Activated naive CD4-positive, alpha-beta T cell treated with anti-CD3 and anti-CD28 coated beads, Interleukin-2, amount 50 U/mL, for 72 hours (primary cell): ENCODE measurements at places on chromosomes 7 and 10.

DNA sequence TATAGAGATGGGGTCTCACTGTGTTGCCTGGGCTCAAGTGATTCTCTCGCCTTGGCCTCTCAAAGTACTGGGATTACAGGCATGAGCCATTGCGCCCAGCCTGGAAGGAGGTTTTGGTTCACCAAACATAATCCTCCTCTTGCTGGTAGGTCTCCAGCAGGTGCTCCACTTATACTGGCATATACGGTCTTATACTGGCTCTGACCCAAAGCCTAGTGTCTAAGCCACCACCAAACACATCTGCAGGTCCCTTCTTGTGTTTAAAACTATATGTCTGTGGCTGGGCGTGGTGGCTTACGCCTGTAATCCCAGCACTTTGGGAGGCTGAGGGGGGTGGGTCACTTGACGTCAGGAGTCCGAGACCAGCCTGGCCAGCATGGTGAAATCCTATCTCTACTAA is 5.4 kb downstream of the MBLAC1 start:
- no peak for DNase-seq

DNA sequence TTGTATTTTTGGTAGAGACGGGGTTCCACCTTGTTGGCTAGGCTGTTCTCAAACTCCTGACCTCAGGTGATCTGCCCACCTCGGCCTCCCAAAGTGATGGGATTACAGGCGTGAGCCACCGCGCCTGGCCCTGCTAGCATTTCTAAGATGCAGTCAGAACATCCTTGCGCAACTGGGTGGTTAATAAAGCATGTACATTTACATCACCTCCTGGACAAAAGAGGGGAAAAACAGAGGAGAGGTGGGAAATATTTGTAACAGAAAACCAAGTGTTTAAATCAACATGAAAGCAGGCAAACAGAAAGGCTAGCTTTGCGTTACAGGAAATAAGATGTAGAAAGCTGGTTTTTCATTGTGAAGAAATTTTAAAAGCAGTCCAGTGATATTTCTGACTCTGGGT is 220.9 kb upstream of the KMT2E start:
- no peak for DNase-seq

DNA sequence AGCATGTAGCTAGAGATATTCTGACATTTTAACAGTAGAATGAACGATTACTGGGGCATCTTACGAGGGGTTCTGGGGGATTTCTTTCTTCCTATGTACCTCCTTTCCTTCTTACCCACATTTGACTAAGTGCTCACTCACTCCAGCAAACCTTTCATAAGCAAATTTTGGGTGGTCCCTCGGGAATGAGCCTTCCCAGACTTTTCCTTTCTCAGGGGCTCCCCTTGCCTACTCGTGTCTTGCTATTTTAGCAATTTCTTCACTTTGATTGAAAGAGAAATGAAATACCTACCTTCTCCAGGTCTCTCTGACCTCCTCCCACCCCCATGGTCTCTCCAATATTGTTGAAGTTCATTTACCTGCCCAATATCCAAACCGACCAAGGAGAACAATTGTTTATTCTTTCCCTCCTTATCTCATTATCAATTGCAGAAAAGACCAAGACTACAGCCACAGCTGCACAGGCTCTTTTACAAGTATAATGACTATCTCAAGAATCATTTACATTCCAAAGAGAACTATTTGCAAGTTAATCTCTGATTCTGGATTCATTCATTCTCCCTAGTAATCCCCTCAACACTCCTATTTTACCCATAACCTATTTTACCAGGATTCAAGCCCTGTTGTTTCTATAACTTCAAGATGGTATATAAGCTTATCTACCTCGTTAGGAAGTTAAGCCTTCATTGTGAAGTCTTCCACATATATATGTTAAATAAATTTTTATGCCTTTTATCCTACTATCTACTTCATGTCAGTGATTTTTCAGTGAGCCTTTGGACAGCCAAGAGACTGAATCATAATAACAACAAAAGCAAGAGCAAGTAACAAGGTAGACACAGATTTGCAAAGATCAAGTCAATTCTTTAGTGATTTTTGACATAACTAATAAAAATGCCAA is 480.6 kb downstream of the IPMK start:
- DNase-seq = no peak

- no peak for DNase-seq
Measured at GRCh38 chr7:117929237-117929636, 56.0 kb upstream of the CTTNBP2 start.

DNA sequence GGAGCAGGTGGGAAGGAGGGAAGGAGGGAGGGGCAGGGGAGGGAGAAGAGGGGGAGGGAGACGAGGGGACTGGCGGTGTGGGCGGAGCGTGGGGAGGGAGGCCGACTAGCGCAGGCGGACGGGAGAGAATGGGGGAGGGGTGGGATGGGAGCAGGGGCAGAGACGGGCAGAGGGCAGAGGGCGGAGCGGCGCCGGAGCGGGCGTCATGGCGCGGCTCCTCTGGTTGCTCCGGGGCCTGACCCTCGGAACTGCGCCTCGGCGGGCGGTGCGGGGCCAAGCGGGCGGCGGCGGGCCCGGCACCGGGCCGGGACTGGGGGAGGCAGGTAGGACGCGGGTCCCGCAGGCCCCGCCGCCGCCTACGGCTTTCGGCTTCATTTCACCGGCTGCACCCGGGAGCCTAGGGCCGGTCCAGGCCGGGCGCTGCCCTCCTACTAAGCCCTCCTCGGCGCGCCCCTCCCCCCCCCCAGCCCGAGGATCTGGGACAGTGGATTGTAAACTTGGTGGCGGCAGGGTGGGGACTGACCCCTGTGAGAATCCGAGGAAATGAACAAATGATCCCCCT is at the start of gene MSRB2:
MSRB2 (plus strand) TSS at position 176 of the 562 bp plus-strand sequence; CDS start at position 206, 30 bp downstream.
- DNase-seq = peak; percentile 71

GRCh38 chr7:78326189-78326588 is 527.6 kb downstream of the PHTF2 start:
- no peak for DNase-seq

DNA sequence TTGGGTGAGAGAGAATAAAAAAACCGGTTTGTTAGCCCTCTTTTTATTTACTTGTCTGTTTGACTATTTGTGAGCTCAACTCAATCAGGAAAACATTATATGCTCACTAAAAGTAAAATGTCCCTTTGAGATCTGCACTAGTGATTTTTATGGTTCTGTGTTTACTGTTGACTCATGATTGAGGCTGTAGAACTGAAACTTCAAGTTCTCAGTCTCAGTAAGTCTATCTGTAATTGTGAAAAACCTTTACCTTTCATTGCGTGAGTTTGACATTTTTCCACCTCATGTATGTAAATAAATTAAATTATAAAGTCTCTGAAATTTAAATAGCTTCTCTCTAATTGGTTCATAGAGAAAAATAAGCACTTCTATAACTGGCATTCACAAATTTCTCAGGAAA is 17.0 kb upstream of the CASD1 start:
- DNase-seq = no peak

DNA sequence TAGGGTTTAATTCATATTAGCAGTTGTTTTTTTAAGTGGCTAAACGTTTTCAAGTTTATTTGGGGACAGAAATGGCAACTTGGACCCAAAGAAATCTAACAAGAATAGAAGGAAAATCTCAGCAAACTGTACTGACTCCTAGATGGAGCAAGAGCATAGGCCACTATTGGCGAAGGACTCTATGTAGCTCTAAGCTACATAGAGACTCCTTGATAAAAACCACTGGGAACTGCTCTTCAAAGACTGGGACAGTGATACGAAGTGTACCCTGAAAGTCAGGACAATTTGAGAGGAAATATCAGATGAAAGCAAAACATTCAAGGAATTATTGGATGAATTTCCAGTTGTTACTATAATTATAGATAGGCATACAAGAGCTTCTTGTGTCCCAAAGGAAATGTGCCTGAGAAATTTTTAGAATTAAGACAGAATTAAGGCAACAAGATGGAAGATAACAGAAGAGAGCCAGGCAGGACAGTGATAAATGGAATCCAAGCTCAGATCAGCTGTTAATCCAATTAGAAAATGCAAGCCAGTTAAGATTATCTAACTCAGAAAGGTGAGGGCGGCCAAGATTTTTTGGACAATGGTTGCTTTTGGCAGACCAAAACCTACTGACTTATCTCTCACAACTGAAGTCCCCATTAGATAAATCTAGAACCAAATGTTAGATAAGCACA is 103.7 kb upstream of the IFRD1 start:
- no peak for DNase-seq

DNA sequence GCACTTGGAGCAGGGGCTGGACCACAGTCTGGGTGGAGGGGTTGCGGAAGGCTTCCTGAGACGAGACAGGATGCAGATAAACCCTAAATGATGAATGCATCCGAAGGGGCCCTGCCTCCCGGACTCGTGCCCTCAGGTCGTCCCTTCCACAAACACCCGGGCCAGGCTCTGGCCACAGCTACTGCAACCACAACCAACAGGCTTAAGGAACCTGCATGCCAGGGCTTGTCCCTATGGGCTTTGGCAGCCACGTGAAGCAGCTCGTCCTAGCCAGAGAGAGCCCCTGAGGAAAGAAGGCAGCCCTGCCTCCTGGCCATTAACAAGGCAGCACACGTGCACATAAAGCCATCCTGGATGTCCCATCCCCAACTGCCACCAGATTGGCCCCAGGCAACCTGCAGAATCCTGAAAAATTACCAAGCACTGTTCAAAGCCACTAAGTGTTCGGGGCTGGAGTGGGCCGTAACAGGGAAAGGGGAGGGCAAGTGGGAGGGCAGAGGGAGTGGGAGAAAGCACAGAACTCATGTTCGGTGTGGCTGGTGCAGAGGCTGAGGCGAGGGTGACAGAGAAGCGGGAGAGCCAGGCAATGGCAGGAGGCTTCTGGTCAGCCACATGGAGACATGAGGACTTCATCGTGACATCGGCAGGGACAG is 62.7 kb downstream of the MAD1L1 start:
- DNase-seq = no peak

- DNase-seq = no peak
Measured at GRCh38 chr7:12706900-12707536, 19.6 kb downstream of the ARL4A start.

GRCh38 chr10:124798364-124798763 is 3.3 kb upstream of the ABRAXAS2 start:
- no peak for DNase-seq

GRCh38 chr7:110470420-110470819 is 620.5 kb upstream of the LRRN3 start:
- DNase-seq = no peak

- DNase-seq = no peak
Measured at GRCh38 chr7:46486256-46487206, 565.5 kb upstream of the IGFBP3 start.

DNA sequence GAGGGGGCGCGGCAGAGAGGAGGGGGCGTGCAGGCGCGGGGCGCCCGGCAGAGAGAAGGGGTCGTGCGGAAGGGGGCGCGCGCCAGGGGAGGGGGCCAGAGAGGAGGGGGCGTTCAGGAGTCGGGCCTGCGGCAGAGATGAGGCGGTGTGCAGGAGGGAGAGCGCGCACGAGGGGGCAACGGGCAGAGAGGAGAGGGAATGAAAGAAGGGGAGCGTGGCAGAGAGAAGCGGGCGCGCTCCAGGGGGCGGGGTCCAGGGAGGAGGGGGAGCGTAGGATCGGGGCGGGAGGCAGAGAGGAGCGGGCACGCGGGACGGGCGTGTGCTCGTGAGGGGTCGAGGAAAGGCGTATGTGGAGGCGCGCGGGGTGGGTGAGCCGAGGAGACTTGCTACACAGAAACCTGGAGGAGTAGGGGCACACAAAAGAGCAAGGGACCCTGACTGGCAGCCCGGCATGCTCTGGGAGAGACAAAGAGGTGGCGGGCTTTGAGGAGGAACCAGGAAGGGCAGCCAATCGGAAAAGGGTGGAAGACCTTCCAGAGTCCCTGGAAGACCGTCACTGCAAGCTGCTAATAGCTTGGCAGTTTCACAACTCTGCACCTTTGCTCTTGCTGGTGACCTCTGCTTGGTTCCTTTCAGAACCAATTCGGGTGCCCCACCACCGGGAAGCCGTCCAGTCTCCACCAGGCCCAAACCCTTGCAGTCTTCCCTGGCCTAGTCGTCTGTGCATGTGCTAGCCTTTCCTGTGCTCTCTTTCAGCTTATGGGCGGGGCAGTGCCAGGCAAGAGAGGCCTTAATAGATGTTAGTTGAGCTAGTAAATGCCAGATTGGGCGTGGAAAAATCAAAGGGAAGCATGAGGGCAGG is 639 bp downstream of the DYDC2 start:
- no peak for DNase-seq

DNA sequence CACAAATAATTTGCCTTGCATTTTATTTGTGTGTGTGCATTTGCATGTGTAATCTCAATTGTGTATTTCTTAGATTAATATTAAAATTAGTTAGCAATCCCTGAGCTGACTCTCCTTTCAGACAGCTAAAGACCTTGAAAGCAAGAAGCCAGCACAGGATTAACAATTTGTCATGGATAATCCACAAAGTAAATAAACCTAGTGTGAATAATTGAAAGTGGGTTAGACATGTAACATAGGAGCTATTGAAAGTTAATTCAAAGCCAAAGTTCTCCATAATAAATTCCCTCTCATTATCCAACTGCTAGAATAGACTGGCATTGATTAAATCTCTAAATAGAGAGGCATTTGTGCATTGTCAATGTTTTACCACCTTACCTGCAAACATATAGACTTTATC is 326.1 kb downstream of the PLXDC2 start:
- no peak for DNase-seq

DNA sequence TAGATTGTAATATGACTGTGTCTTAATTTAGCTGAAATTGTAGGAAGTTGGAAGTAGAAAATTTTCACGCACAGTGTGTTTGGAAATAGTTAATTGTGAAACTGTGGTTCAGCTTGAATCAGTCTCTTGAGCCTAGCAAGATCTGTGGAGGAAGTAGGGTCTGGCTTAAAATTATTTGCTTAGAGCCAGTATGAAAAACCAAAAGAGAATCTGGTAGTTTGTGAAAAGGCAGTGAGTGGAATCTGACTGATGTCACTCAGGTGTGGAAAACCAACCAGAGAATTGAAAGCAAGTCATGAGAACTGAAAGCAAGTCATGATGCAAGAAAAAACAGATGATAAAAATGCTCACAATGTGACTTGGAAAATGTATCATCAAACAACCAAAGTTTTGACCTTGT is 11.5 kb downstream of the LIPJ start:
- DNase-seq = no peak

- DNase-seq = no peak
Measured at GRCh38 chr7:150955519-150956394, 22.4 kb downstream of the KCNH2 start.

GRCh38 chr10:26700884-26701630 is 3.6 kb downstream of the PDSS1 start:
- no peak for DNase-seq

GRCh38 chr10:65660006-65660405 is 1265.8 kb upstream of the LRRTM3 start:
- no peak for DNase-seq

GRCh38 chr7:150908173-150908572 is 55.9 kb downstream of the AOC1 start:
- DNase-seq = no peak

- DNase-seq = no peak
Measured at GRCh38 chr7:149826344-149827088, 11.7 kb upstream of the ZNF862 start.
